Activated T-cell treated with anti-CD3 and anti-CD28 coated beads, Interleukin-2, amount 50 U/mL, for 4 hours (primary cell): ENCODE measurements at places on chromosomes 7 and 10. TPM values are rescaled to one million over a fixed set of nuclear protein-coding genes. Genes with fewer than 3 reads are reported as not detected.

IGFBP3 gene
- 0.48 TPM for total RNA-seq

MBL2 gene
- not detected for total RNA-seq

GNAT3 gene
- not detected for total RNA-seq

LIPF gene
- total RNA-seq: not detected

RNF32 gene
- total RNA-seq: 0.24 TPM
